ENCODE measurements at places on chromosomes 4 and X.

GRCh38 chr4:83369831-83370639 lies 35.4 kb upstream of the HPSE start:
- no peak overlapping the region for H3K4me3 ChIP-seq
- H3K36me3 ChIP-seq = no peaks in the 10 kb centered on the region
- H3K4me1 ChIP-seq = no peaks in the 10 kb centered on the region
- no peaks in the 10 kb centered on the region for H3K27me3 ChIP-seq
- no peak for DNase-seq
- no peak overlapping the region for H3K27ac ChIP-seq

- H3K4me1 ChIP-seq = no peaks in the 10 kb centered on the region
- peaks cover 4% of the 10 kb centered on the region for H3K27me3 ChIP-seq
- DNase-seq = no peak
Observed at GRCh38 chrX:9227276-9227675, 193.3 kb upstream of the FAM9B start.

- DNase-seq = peak; percentile 39
- H3K27me3 ChIP-seq = peaks cover 38% of the 10 kb centered on the region
- no peak overlapping the region for H3K27ac ChIP-seq
- no peaks in the 10 kb centered on the region for H3K4me1 ChIP-seq
- no peak overlapping the region for H3K4me3 ChIP-seq
- no peaks in the 10 kb centered on the region for H3K36me3 ChIP-seq
Observed at GRCh38 chrX:70262952-70263567, 3.1 kb upstream of the P2RY4 start.

DNA sequence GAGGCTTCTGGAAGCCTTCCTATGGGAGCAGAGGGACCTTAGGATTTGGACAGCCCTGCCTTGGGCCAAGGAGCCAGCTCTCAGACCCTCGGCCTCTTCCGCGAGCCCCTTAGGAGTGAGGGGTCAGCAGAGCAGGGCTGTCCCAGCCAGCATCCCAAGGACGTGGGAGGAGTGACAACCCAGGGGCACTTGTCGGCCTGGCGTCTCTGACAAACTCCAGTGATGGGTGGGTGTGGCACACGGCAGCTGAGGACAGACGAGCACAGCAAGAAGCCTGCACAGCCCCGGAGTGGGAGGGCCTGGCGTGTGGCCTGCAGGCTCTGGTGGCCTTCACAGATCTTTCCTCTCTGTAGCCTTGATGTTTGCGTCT lies 11.6 kb upstream of the TNIP2 start:
- no peaks in the 10 kb centered on the region for H3K27me3 ChIP-seq
- H3K27ac ChIP-seq = no peak overlapping the region
- no peak for DNase-seq
- H3K4me1 ChIP-seq = no peaks in the 10 kb centered on the region

GRCh38 chr4:106996490-106996889 lies 39.6 kb downstream of the DKK2 start:
- H3K36me3 ChIP-seq = no peaks in the 10 kb centered on the region
- DNase-seq = no peak
- H3K4me1 ChIP-seq = no peaks in the 10 kb centered on the region
- no peaks in the 10 kb centered on the region for H3K27me3 ChIP-seq
- H3K27ac ChIP-seq = no peak overlapping the region

DNA sequence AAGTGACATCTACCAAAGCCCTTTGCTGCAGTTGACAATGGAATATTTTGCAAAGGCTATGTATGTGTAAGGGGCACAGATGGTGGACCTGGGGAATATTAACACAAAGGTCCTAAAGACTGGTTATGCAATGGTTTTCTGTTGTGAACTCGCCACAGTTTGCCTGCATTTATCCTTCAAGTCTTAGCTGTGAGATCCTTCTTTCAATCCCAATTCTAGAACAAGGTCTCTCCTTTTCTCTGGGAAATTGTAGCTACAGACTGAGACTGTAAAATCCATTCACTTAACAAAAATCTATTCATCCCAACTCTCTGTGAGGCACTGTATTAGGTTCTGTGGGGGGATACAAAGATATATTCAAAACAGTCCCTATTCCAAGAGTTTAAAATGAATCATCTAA lies 250.4 kb downstream of the GPM6A start:
- H3K27me3 ChIP-seq = no peaks in the 10 kb centered on the region
- H3K4me1 ChIP-seq = no peaks in the 10 kb centered on the region
- no peaks in the 10 kb centered on the region for H3K36me3 ChIP-seq
- H3K27ac ChIP-seq = no peak overlapping the region
- no peak overlapping the region for H3K4me3 ChIP-seq

DNA sequence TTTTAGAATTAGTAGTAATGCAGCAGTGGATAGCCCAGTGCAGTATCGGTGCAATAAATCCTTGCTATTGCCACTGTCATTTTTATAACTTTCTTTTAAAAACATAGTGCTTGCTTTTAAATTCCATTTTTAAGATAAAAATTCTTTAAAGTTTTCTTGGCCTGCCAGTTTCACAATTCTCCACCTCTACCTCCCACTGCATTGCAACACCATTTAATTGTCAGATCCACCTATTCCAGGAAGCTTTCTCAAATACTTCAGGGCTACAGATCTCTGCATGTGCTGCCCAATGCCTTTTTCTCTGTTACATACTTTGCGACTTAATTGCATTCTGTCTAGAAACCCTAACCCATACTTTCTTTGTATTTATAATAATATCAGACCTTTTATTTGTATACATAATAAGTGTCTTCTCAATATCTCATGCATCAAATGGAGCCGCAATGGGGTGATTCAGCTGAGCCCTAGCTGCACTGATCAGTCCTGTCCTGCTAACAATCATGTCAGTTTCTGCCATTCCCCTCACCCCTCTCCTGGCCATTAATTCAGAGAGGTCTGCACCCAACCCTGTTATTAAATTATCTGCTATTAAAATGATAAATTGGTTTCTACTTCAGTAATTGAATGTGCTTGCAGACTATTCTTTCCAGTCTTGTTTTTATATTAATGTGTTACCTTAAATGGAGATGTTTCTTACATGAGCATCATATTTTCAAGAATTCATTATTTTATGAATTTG lies 193.1 kb downstream of the SLIT2 start:
- DNase-seq = no peak
- no peak overlapping the region for H3K4me3 ChIP-seq
- H3K27ac ChIP-seq = no peak overlapping the region
- no peaks in the 10 kb centered on the region for H3K36me3 ChIP-seq
- no peaks in the 10 kb centered on the region for H3K4me1 ChIP-seq

DNA sequence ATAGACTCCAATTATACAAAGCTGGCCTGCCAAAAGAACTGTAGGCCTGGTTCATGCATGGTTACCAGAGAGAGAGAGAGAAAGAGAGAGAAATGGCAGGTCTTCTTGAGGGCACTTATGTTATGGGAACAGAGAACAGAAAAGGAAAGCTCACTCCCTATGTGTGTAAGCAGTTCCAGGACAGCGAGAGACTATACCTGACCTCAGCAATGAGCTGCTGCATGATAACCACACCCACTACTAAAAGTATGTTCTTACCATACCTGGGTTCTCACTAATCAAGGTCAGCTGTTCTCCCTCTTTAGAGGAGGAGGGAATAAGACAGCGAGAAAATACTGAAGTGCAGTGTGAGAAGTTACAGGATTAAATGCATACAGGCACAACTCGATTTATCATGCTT lies 583.3 kb downstream of the GBA3 start:
- no peak overlapping the region for H3K27ac ChIP-seq
- no peak overlapping the region for H3K4me3 ChIP-seq
- no peaks in the 10 kb centered on the region for H3K36me3 ChIP-seq
- no peaks in the 10 kb centered on the region for H3K27me3 ChIP-seq
- H3K4me1 ChIP-seq = no peaks in the 10 kb centered on the region

GRCh38 chrX:69226459-69227158 lies 61.4 kb upstream of the PJA1 start:
- H3K36me3 ChIP-seq = no peaks in the 10 kb centered on the region
- H3K4me1 ChIP-seq = no peaks in the 10 kb centered on the region
- no peak overlapping the region for H3K27ac ChIP-seq

DNA sequence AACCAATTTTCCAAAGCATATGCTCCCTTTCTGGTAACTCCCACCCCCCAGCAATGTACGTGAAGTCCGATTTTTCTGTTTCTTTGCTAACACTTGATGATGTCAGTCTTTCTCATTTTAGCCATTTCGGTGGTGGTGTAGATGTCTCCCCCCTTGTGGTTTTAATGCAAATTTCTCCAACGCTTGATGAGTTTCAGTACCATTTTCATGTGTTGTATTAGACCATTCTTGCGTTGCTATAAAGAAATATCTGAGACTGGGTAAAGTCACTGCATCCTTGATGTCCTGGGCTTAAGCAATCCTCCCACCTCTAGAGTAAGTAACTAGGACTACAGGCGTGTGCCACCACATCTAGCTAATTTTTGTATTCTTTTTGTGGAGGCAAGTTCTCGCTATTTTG lies 148.4 kb upstream of the VCX3A start:
- no peaks in the 10 kb centered on the region for H3K27me3 ChIP-seq
- no peaks in the 10 kb centered on the region for H3K36me3 ChIP-seq
- H3K4me3 ChIP-seq = no peak overlapping the region
- no peak for DNase-seq
- no peaks in the 10 kb centered on the region for H3K4me1 ChIP-seq

DNA sequence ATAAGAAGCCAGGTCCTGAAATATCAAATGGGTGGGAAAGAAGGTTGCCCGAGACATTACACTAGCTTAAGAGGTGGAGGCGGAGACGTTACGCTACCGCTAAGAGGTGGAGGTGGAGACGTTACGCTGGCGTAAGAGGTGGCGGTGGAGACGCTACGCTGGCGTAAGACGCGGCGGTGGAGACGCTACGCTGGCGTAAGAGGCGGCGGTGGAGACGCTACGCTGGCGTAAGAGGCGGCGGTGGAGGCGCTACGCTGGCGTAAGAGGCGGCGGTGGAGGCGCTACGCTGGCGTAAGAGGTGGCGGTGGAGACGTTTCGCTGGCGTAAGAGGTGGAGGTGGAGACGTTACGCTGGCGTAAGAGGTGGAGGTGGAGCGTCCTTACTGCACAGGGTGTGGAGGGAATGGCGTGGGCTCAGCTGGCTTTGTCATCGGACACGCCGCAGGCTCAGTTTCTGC lies 12.8 kb downstream of the CYP4V2 start:
- peak overlapping the region; percentile 62 for H3K4me3 ChIP-seq
- H3K36me3 ChIP-seq = no peaks in the 10 kb centered on the region
- no peak for DNase-seq

DNA sequence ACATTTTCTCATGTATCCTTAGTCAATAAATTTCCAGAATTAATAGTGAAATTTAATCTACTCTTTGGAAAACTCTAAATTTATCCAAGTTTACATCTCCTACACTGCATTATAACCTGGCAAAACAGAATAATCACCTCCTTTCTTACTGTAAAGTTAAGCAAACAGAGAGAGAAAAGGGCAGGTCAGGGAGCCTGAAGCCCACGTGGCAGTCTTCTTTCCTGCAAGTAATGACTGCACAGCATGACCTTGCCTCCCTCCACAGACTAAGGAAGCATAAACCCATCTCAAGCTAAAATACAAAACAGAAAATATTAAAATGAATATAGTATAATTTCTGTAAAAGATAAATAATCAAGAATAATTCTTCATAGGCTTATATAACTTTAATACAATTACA lies 1153.0 kb downstream of the C4orf33 start:
- no peaks in the 10 kb centered on the region for H3K27me3 ChIP-seq
- no peaks in the 10 kb centered on the region for H3K36me3 ChIP-seq
- H3K27ac ChIP-seq = no peak overlapping the region

GRCh38 chr4:173899813-173900212 lies 369.8 kb upstream of the HAND2 start:
- no peaks in the 10 kb centered on the region for H3K4me1 ChIP-seq
- DNase-seq = no peak
- H3K27me3 ChIP-seq = no peaks in the 10 kb centered on the region
- H3K27ac ChIP-seq = no peak overlapping the region

GRCh38 chrX:109732017-109732801 lies 848 bp downstream of the ACSL4 start:
- H3K27ac ChIP-seq = peak overlapping the region; percentile 88
- peak overlapping the region; percentile 64 for H3K4me3 ChIP-seq
- H3K27me3 ChIP-seq = peaks cover 43% of the 10 kb centered on the region
- no peak for DNase-seq

GRCh38 chrX:24920769-24921168 lies 95.0 kb downstream of the ARX start:
- H3K4me3 ChIP-seq = no peak overlapping the region
- peaks cover 15% of the 10 kb centered on the region for H3K27me3 ChIP-seq
- H3K36me3 ChIP-seq = no peaks in the 10 kb centered on the region
- no peak for DNase-seq

GRCh38 chrX:138254001-138254400 lies 457.5 kb downstream of the FGF13 start:
- H3K4me3 ChIP-seq = no peak overlapping the region
- no peak overlapping the region for H3K27ac ChIP-seq
- H3K4me1 ChIP-seq = no peaks in the 10 kb centered on the region
- H3K27me3 ChIP-seq = peaks cover 33% of the 10 kb centered on the region

- no peaks in the 10 kb centered on the region for H3K4me1 ChIP-seq
- H3K27ac ChIP-seq = no peak overlapping the region
- H3K4me3 ChIP-seq = no peak overlapping the region
- H3K36me3 ChIP-seq = no peaks in the 10 kb centered on the region
- no peak for DNase-seq
Observed at GRCh38 chrX:20111271-20111670, 5.4 kb downstream of the MAP7D2 start.

DNA sequence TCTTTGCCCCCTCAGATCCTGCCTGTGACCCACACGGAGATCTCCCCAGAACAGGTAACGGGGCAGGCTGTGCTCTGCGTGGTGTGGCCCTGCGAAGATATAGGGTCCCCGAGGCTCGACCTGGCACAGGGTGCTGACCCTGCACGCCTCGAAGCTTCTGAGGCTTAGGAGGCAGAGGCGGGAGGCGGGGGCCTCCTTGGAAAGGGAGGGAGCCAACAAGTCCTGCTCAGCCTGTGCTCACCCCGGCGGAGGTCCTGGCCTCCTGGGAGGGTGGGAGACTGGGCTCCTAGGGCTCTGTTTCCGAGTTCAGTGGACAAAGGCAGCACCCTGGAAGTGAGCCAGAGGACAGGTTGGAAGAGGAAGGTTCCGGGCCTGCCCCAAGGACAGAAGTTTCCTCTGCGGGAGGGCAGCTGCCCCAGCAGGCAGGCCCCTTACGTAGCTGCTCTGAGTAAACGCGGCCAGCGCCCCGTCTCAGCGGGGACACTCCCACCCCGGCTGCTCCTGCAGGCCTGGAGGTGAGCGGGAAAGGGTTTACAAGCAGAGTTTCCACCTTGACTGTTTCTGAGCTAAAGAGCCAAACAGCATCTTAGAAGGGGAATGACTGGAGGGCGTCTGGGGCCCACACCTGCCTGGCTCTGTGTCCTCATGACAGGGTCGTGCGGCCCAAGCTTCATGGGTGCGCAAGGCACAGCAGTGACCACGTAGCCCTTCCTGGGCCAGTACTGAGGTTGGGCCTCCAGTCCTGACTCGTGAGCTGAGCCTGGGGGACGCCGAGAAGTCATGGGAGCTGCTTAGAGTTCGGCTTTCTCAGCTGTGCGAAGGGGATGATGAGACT lies 16.1 kb downstream of the TMEM175 start:
- H3K4me3 ChIP-seq = no peak overlapping the region
- H3K27me3 ChIP-seq = no peaks in the 10 kb centered on the region
- no peak overlapping the region for H3K27ac ChIP-seq
- DNase-seq = peak; percentile 46
- H3K36me3 ChIP-seq = no peaks in the 10 kb centered on the region
- no peaks in the 10 kb centered on the region for H3K4me1 ChIP-seq

- no peak overlapping the region for H3K27ac ChIP-seq
- H3K4me3 ChIP-seq = no peak overlapping the region
- DNase-seq = no peak
- H3K36me3 ChIP-seq = no peaks in the 10 kb centered on the region
- H3K27me3 ChIP-seq = no peaks in the 10 kb centered on the region
- no peaks in the 10 kb centered on the region for H3K4me1 ChIP-seq
Observed at GRCh38 chr4:58070726-58071125, 960.5 kb upstream of the IGFBP7 start.

- no peaks in the 10 kb centered on the region for H3K27me3 ChIP-seq
- H3K4me3 ChIP-seq = no peak overlapping the region
- no peaks in the 10 kb centered on the region for H3K4me1 ChIP-seq
- no peaks in the 10 kb centered on the region for H3K36me3 ChIP-seq
Observed at GRCh38 chr4:40662962-40663604, 33.4 kb upstream of the RBM47 start.

Measured in breast epithelium (tissue), 4 donors.